ENCODE measurements at places on chromosomes 11 and 22. TPM values are rescaled to one million over a fixed set of nuclear protein-coding genes. Genes with fewer than 3 reads are reported as not detected.

SLC22A9 gene
- total RNA-seq, result not detected

ARHGAP20 gene
- total RNA-seq, result 0.45 TPM

- DNase-seq, result no peak
Observed at GRCh38 chr11:15468466-15468865, 353.7 kb downstream of the INSC start.

- DNase-seq, result no peak
Observed at GRCh38 chr11:128490092-128490491, 97.3 kb downstream of the ETS1 start.

All from activated CD8-positive, alpha-beta T cell treated with anti-CD3 and anti-CD28 coated beads for 36 hours (primary cell).